Immature natural killer cell (primary cell): ENCODE measurements at places on chromosomes 1 and 21.

DNA sequence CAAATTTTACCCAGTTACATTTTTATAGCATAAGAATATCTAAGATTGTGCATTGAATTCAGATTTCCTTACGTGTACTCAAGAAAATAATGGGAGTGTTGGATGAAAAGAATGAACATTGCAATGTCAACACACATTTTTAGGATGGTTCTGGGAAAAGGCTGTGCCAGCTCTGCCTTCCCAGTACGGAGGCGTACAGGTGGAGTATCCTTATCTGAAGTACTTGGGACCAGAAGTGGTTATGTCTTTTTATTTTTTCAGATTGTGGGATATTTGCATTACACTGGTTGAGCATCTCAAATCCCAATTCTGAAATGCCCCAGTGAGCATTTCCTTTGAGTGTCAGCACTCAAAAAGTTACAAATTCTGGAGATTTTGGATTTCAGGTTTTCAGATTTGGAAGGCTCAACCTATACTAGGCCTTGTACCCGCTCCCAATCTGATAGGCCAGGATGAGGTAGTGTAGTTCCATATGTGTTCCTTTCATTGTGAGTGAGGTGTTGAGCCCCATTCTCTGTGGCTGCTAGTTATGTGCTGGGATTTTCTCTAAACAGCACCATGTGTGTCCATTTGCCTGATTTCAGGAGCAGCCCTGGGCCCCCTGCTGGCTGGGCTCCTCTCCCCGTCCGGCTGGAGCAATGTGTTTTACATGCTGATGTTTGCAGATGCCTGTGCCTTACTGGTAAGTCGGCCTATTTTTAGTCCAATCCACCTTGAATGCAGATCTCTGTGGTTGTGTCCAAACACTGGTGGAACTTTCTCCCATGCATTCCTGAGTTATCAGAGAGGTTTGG lies 60.8 kb downstream of the SLC37A1 start:
- DNase-seq, result no peak

- DNase-seq, result no peak
Measured at GRCh38 chr1:108316545-108316944, 72.7 kb upstream of the NBPF4 start.

DNA sequence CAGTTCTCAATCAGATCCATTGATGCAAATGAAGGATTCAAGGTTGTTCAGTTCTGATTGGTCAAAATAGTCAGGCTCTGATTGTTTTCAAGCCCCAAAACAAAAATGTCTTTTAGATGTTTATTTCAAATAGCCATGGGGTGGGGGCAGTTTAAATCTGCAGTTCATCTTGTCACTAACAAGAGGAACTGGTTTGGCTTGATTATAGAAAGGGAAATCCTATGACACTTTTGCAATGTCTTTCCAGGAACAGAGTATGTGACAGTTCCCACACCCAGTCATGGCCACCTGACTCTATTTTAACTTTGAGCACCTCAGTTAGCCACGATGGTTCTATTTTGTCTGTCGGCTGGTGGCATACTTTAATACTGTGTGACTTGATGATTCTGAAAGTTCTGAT lies 1544.1 kb downstream of the PLA2G4A start:
- no peak for DNase-seq

- DNase-seq, result no peak
Measured at GRCh38 chr1:214455479-214455878, 95.9 kb downstream of the PTPN14 start.

DNA sequence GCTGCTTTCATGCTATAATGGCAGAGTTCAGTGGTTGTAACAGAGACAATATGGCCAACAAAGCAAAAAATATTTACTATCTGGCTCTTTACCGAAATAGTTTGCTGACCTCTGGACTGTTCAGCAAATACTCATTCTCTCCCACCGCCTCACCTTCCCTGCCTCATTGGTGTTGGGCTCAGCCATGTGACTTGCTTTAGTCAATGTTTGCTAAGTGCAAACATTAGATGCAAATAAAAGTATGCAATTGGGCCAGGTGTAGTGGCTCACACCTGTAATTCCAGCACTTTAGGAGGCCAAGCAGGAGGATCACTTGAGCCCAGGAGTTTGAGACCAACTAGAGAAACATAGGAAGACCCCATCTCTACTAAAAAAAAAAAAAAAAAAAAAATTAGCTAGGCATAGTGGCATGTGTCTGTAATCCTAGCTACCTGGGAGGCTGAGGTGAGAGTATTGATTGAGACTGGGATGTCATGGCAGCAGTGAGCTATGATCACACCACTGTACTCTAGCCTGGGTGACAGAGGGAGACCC lies 55.1 kb downstream of the RPL5 start:
- DNase-seq, result no peak

DNA sequence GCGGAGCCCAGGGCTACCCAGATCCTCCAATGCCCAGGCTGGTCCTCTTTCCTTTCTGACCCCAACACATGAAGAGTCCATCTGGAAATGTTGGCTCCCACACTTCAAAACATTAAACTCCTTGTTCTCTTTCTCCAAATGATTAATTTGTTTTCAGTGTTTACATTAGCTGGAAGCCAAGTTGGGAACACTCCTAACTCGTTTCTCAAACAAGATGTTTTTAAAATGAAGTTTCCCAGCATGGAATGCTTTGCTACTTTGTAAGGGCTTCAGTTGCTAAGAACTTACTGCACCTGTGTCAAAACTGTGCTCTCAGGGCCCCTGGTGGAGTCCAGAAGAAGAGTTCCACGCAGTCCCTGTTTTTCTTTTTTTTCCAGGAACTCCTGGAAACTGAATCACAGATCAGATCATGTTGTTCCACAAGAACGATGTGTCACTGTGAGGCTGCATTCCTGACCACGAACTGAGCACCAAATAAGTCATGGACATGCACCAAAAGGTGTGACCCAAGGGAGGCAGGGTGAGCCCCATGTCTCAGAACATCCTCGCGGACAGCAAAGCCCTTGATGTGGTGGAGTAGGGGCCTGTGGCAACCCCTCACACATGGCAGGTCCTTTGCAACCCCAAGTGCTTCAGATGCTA lies 257.3 kb downstream of the KCNJ6 start:
- no peak for DNase-seq

DNA sequence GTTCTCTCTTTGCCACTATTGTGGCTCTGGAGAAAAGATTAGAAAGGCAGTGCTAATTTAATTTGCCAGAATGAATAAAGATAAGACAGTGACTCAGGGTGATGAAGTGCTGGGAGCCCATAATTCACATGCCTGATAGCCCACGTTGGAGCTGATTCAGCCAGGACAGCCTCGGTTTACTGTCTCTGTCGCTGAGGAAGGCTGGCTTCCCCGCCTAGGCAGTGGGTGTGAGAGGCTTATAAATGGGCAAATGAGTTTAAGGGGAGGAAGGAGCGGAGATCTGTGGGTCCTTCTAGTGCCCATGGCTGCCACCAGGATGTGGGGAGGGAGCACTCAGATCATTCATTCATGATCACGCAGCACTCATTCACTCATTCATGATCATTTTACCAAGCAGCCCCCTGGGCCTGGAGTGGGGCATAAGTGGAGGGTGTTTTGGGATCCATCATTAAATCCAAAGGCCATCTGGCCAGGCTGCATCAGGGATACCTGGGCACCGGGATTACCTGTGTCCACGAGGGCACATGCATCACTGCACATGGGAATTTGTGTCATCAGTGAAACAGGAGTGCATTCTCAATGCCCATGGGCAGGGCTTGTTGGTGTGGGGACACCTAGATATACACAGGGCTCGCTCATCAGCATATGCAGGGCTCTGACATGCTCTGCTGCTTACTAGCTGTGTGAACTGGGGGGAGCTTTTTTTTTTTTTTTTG lies 315.4 kb downstream of the MATN1 start:
- DNase-seq, result no peak

DNA sequence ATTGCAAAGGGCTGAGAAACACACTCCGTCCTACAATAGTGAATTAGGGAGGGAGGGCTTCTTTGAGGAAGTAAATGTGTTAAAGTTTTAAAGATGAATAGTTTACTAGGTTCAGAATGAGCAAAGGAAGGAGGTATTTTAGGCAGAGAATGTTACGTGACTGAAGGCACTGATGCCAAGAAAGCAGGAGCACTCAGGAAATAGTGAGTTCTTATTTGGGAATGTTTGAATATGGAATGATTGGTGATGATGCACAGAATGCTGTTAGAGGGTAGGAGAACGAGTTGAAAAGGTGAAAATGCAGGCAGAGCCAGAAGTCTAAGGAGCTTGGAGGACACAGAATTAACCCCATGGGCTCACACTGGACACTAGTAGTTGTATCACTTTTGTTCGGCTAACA lies 108.0 kb downstream of the NRIP1 start:
- no peak for DNase-seq

- DNase-seq, result no peak
Measured at GRCh38 chr1:1959459-1959839, 40.4 kb upstream of the TMEM52 start.

DNA sequence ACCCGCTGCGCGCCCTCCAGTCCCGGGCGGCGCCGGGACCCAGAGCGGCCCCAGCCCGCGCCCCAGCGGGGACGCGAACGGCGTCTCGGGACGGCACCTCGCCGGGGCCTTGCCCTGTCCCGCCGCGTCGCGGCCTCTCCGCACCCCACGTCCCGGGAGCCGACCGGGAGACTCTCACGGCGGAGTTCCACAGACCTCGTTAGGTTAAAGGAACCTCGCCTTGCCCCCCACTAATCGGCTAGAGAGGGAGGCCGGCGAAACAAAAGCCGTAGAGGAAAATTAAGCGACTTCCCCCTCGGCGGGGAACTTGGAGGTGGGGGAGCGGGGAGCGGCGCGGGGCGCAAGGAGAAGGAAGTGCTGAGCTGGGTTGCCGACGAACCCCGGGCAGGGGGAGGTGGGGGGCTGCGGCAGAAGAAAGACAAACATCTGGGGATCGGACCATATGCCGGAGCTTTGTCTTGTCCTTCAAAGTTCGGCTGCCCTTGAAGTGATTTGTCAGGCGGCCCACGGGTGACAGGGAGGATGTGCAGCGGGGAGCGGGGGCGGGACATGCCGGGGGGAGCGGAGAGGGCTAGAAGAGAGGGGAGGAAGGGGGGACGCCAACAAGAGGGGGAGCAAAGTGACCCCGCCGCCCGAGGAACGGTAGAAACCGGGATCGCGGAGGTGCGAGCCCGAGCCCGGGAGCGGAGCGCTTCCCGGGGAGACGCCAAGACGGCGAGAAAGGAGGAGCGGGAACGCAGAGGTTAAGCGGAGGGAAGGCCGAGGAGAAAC lies 120.0 kb upstream of the RRP15 start:
- DNase-seq, result no peak

DNA sequence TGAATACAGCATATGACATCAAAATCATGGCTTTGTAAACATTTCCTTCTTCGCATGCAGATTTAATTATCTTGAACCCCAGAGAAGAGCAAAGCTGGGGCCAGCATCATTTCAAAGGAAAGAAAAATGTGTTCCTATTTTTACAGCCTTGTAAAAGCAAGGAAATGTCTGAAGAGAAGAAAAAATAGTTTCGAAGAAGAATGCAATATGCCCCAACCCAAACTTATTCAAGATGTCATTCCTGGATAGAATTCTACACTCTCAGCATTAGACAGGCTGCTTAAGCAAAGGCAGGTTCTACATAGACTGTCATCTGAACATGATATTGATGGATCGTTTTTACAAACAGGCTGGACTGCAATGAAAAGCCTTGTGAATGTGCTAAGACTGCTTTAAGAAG lies 900.8 kb downstream of the TTLL7 start:
- no peak for DNase-seq

DNA sequence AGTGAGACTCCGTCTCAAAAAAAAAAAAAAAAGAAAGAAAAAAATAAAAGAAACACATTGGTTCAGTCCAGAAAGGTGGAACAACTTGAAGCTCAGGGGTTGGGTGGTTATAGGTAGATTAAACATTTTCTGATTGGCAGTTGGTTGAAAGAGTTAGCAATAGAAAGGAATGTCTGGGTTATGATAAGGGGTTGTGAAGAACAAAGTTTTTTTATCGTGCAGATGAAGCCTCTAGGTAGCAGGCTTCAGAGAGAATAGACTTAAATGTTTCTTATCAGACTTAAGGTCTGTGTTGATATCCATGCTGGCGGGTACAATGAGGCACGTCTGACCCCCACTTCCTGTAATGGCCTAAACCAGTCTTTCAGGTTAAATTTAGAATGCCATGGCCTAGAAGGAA lies 45.0 kb upstream of the PDE9A start:
- no peak for DNase-seq

DNA sequence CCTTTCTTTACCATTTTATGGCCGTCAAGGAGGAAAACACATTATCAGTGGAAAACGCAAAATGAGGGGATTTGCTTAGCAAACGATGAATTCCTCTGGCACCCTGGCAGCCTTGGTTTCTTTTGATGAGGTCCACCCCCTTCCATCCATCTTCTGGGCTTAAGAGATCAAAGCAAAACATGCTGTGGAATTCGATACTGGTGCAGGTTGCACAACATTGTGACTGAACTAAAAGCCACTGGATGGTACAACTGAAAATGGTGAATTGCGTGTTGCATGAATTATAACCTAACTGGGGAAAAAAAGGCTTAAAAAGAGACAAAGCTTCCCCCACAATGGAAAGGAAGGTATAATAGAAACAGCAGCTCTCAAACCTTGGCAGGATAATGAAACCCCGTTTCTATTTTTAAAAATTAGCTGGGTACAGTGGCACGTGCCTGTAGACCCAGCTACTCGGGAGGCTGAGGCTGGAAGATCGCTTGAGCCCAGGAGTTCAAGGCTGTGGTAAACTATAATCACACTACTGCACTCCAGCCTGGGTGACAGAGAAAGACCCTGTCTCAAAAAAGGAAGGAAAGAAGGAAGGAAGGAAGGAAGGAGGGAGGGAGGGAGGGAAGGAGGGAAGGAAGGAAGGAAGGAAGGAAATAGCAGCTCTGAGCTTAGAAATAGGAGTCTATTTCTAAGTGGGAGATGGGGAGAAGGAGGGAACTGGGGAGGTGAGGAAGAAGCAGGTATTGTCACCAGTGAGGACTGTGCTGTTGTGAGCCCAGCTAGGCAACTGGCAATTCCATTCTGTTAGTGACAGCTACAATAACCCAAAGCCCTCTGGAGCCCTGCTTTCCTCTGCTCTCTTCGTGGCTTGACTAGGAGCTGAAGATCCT lies 29.0 kb upstream of the LGALS8 start:
- DNase-seq, result no peak

GRCh38 chr1:32447469-32448185 lies 17.2 kb upstream of the ZBTB8B start:
- DNase-seq, result no peak

- DNase-seq, result no peak
Measured at GRCh38 chr1:160876311-160876710, 8.7 kb downstream of the ITLN1 start.
